Muscle of arm (tissue), 14 donors: ENCODE measurements at places on chromosomes 7 and 10. TPM values are rescaled to one million over a fixed set of nuclear protein-coding genes. Genes with fewer than 3 reads are reported as not detected.
A peak's percentile ranks its signal among the peaks of the same experiment; 100 is the strongest.

The GALNT17 gene
- 26.9 TPM for polyA plus RNA-seq

The BMS1 gene
- polyA plus RNA-seq: 17.7 TPM

DNA sequence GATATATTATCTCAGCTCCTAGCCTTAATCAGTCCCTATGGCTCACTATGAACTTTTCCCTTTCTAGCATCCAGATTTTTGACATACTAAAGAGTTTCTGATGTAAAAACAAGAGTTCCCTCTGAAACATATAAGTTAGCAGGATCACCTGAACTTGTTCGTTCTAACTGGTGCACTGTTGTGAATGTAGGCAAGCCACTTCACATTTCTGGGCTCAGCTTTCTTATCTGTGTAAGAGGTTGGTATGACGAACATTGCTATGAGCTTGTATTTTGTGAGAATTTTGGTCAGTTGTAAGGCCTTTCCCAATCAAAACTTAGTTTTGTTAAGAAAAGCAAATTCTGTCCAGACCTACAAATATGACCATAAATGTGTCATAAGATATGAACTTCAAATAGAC, 46.1 kb downstream of the MAGI2 start:
- no peak for DNase-seq

GRCh38 chr10:90787393-90788198, 70.2 kb downstream of the HTR7 start:
- peak; percentile 23 for DNase-seq

DNA sequence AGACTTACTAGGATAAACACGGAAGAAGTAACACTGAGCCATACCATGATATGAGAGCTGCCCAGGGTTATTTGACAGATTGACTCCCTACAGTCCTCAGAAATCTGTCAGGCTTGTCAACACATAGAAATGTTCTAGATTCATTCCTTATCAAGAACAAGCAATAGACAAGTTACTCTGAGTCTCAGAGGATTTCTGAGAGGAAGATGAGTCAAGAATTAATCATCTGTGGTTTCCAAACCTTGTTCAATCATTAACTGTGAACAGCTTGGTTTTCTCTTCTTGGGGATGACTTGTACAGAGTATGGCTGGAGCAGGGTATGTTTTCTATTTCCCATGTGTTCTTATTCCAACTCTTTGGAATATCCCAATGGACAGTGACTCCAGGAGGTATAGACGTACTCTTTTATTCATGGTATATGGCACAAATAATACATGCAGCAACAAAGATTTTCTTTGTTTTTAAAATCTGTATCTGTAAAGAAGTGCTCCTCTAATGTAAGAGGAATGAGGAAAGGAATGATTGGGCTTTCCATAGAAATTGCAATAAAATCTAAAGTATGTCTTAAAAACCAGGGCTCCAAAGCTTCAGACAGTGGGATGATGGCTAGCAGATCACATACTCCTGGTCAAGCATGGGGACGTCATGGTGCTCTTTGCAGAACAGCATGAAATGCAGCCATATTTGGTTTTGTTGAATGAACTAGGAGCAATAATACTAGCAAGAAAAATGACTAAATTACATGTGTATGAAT, 11.9 kb upstream of the SFR1 start:
- no peak for DNase-seq

GRCh38 chr7:153604-154003, 38.8 kb upstream of the FAM20C start:
- DNase-seq: no peak

GRCh38 chr7:146146831-146147486, 30.4 kb downstream of the CNTNAP2 start:
- DNase-seq: peak; percentile 5

- peak; percentile 19 for DNase-seq
These were observed 824 bp downstream of the LRIT2 start for GRCh38 chr10:84224411-84225028.

GRCh38 chr7:95865716-95866371, 93.5 kb downstream of the DYNC1I1 start:
- DNase-seq: no peak

DNA sequence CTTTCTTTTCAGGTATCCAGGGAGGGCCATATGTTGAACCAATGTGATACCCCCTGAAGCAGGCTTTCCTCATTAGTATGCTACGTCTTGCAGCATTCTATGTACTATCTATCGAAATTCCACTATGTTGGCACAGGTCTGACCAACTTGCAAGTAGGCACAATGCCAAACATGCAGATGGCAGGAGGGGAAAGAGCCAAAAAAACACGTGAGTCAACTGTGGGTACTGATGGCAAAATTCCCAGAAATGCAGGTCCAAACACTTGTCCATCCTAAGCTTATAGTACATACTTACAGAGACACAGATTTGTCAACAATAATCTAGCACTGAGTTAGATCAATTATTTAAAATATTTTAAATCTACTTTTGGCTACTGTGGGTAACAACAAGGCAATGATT, 394.9 kb downstream of the DGKB start:
- peak; percentile 27 for DNase-seq
